ENCODE measurements at places on chromosomes 16 and 17.

GRCh38 chr17:63434951-63435571 lies 11.0 kb downstream of the CYB561 start:
- no peak for DNase-seq

DNA sequence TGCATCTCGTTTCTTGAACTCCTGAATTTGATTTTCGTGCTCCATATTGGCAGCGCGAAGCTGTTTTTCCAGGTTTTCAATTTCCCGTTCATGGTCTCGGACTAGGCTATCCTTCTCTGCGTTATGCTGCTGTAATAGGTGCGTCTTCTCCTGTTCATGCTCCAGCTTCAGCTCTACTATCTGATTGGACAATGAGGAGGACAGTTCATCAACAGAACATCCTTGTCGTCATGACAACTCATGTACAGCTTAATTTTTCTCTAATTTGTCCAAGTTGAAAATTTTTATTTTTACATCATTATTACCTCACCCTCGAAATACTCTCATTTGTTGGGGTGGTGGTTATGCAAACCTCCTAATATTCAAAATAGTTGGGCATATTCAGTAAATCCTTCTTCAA lies 289.8 kb downstream of the CEP112 start:
- DNase-seq, result no peak

GRCh38 chr17:43384476-43384862 lies 14.3 kb upstream of the ARL4D start:
- no peak for DNase-seq

GRCh38 chr16:48903039-48903438 lies 293.1 kb upstream of the N4BP1 start:
- no peak for DNase-seq
